ENCODE measurements at places on chromosomes 4 and X. TPM values are rescaled to one million over a fixed set of nuclear protein-coding genes. Genes with fewer than 3 reads are reported as not detected.

Gene XPNPEP2
- 50.5 TPM for polyA plus RNA-seq

Gene VCX3A
- not detected for polyA plus RNA-seq

Gene RTL5
- 22.9 TPM for polyA plus RNA-seq

Gene TBX22
- polyA plus RNA-seq = 3.9 TPM

DNA sequence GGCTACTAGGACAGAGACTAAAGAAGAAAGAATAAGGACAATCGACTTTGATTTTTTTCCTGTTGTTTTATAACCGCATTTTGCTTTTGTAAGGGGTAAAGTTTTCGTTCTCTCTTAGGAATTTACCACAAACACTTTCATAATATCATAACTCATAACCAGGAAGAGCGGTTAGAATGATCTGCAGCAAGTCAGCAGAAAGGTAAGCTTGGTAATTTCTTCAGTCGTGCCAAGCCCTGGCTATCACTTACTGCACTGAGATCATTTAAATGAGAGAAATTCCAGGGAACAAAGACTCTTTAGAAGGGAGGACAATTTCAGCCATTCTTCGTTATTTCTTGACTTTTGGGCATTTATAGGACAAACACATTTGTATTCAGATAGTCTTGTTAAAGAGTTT is 258.1 kb downstream of the UNC5C start:
- DNase-seq = no peak

DNA sequence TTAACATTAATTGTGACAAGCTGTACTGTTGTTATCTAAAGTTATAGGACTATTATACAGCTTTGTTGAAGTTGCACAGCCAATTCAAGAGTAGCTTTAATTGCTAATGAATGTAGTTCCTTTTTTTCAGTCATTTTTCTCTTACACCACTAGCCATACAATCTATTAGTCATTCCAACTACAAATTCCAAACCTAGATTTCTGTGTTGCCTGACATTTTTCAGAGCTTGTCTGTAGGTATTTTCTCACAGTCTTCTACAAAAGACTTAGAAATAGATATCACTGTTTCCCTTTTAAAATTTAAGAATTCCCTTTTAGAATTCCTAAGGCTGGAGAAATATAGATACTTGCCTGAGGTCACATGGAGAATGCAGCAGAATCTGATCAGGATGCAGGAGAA is 307.0 kb upstream of the HS3ST1 start:
- DNase-seq = no peak

DNA sequence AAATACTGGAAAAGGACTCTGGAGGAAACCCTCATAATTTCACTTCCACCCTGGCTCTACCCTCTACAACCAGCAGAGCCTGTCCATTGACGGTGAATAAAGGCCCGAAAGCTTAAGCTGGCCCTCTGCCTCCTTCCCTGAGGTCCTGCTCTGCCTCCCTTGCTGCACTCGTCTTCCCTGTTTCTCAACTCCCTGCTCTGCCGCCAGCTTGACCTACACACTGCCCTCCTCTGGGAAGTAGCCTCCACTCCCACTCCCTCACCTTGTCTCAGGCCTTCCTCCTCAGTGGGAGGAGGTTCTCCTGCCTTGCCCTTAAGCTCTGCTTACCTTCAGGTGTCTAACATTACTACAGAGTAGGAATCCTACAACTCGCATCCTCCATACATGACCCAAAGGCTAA is 608.6 kb upstream of the NR3C2 start:
- no peak for DNase-seq

DNA sequence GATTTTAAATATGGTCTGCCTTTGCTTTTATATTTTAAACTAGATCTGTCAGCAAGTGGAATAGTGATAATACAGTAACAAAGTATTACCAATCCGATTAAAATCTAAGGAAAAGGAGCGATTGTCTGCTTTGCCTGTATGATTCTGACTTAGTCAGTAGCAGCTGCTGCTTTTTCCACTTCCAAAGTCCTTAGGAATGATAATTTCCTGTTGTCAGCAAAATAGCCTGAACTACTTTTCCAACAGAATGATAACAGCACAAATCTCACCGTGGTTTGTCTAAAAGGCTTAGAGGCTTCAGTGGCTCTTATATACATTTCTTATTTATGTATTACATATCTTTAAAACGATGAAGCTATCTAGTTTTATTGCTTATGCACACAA is 290.0 kb downstream of the ANK2 start:
- DNase-seq = no peak

DNA sequence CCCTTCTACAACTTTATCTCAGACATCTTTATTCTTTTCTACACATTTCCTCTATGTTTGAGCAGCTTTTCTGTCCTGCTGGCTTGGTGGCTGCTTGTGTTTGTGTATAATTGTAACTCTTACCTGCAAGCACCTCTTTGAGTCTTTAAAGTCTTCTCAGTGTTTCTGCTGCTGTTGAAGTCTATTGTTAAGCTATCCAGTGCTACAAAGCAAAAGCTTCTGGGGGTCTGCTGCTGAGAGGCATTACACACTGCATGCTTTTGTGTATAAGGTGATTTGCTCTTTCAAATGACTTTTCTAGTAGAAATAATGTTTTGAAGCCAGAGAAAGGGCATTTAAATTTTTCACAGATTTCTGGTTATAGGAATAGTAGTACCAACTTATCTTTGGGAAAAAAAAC is 241.8 kb downstream of the DTHD1 start:
- DNase-seq = no peak

DNA sequence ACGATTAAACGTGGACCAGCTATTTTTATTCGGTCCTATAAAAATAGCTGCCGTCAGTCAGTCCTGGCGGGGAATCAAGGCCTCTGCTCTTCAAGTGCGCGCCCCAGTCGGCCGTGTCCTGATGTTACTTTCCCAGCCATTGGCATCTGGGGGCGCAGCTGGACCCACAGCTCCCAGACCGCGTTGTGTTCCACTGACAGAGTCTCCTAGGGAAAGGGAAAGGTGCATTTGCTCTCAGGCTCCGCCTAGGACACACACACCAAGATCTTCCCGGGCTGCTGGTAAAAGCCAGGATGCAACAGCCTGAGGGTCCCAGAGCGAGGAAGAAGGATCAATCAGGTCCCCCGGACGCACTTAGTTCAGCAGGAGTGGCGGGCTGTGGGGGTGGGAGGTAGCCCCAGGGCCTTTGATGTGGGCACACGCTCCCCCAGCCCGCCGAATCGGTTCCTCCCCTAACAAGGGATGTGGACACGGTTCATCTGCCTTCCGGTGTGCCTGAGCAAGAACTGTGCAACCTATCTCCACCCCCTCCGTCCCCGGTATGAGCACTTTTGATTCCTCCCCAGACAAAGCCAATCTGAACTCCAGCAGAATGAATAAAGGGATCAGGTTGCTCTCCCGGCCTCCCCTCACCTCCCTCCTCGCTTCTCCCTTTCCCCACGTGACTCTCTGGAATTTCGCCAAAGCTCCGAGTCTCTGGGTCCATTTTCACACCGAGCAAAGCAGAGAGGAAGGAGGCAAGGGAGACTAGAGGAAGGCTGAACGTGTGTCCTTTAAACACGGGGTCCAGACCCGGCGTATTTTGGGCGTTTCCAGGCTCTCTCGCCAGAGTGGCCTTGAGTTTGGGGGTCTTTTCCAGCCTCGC is 626 bp upstream of the FRAS1 start:
- DNase-seq = peak; percentile 85

- no peak for DNase-seq
These were observed 38.4 kb upstream of the FAM9B start for GRCh38 chrX:9072281-9072680.

GRCh38 chr4:139602776-139603360 is 46.8 kb upstream of the SETD7 start:
- DNase-seq = no peak

GRCh38 chr4:113968473-113968872 is 11.0 kb downstream of the ARSJ start:
- DNase-seq = no peak

- DNase-seq = no peak
These were observed 359.1 kb upstream of the CXorf51A start for GRCh38 chrX:147173594-147173993.

- DNase-seq = no peak
These were observed 138.7 kb upstream of the LIMCH1 start for GRCh38 chr4:41399231-41399630.
